ENCODE measurements at places on chromosomes 11 and 22.

GRCh38 chr11:114566276-114566675, 6.6 kb upstream of the NXPE1 start:
- no peak for DNase-seq

GRCh38 chr11:113188371-113188834, 126.0 kb upstream of the TTC12 start:
- no peak for DNase-seq

DNA sequence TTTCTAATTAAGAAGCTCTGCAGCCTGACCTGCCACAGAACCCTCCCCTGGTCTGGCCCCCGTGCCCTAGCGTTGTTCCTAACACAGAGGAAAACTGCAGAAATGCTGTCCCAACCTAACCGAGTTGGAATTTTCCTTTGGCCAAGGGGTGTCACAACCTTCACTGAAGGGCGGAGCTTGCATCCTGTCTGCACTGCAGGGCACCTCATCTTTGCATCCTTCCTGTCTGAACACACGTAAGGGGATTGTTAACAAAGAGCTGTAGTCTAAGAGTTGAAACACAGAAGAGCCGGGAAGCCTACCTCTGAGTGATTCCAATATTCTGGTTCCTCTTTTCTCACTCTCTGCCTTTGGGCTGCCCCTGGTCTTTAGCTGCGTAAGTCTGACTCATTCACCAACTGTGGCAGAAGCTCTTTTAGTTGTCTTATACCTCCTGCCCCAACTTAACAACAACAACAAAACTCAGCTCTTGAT, 1.6 kb downstream of the DIXDC1 start:
- DNase-seq, result no peak

DNA sequence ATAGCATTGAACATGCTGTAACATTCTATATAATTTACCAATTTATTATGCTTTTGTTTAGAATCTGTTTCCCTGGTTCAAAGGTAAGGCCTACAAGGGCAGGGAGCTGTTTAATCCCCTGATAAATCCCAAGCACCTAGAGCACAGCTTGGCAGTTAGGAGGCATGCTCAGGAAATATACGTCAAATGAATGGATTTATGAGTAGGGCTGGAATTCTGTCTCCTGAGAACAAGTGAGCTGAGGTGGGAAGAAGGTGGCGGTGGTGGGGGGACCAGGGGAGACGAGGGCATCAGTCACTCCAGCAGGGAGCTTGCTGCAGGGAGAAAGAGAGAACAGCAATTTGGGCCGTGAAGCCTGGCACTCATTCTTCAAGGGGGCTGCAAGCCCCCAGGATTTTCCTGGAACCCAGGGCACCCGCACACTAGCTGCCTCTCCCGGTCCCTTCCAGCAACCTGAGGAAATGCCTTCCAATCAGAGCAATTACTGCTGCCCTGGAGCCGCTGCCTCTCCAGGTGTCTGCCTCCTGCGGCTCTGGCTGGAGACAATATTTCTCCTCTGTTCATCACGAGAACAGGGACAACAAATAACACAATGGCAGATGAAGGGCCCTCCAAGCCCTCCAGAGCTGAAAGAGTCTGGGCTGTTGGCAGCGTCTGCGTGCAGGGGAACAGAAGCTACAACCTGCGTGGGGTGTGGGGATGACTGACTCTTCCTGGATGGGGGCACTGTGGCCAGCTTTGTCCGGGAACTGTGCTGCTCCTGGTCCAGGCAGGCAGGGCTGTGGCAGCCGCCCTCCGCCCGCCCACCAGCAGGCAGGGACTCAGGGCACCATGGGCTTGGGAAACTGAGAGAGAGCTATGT, 233.4 kb downstream of the ST3GAL4 start:
- DNase-seq, result no peak

- no peak for DNase-seq
Measured at GRCh38 chr22:35537232-35537631, 3.4 kb upstream of the RASD2 start.

- no peak for DNase-seq
Measured at GRCh38 chr11:65502274-65502554, 3.4 kb downstream of the MALAT1 start.

- peak; percentile 94 for DNase-seq
Measured at GRCh38 chr11:2825889-2826678, 59.5 kb downstream of the CDKN1C start.

DNA sequence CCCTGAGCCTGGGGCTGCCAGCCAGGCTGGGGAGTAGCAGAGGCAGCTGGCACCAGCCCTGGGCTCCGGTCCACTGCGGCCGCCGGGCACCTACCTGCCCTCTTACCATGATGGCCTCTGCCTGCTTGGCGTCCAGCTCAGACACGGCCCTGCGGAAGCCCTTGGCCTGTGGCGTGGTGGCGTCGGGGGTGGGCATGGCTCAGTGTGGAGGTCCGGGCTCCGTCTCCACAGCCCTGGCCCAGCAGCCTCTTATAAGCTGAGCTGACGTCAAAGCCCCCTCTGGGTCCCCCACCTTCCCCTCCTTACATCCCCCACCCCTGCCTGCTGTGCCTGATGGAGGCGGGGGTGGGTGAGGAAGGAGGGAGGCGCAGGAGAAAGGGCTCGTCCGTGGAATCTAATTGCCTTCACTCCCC, at the start of gene TH:
Gene TH (minus strand): TSS at position 225 of the 413 bp plus-strand sequence. CDS start 29 bp downstream, at position 196.
- no peak for DNase-seq

GRCh38 chr11:100512475-100512874, 174.6 kb upstream of the ARHGAP42 start:
- no peak for DNase-seq

DNA sequence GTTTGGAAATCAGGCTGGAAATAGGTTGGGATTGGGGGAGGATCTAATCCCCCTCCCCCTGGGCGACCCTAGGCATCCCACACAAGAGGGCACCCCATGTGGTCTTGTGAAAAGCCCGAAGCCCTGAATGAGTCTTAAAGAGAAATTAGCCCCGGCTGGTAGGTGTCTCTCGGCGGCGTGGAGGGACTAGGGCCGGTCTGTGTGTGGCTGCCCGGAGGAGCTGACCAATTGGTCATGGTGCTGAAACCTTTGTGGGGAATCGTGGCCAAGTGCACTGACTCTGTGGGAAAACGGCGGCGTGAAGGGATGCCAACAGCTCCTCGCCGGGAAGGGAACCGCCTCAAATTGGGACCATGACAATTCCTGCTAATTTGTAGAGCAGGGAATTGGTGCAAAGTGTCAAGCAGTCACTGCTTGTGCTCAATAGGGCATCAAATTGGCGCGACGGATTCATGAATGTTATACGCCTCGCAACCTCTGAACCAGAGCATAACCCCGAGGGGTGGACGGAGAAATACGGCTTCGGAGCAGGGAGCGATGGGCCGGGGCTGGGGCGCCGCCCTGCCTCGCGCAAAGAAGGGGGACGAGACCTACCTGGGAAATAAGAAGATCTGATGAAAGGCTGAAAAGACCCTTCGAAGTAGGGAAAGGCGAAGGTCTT, 1.5 kb downstream of the DBX1 start:
- DNase-seq, result no peak

DNA sequence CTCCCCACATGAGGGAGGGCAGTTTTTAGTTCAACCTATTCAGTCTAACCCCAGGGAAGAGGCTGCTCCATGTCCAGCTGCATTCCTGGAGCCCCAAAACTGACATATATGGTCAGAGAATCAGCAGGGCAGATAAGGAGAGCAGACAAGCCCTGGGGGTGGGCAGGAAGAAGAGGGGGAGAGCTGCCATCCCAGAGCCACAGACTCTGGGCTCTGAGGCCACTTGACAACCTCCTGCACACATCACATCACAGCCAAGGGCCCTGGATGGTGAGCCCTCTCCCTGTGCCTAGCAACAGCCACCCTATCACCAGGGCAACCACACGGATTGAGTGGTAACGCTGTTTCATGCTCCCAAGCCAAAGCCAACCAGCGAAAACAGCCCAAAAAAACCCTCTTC, 3.1 kb downstream of the ARHGAP1 start:
- no peak for DNase-seq

- DNase-seq, result peak; percentile 80
Measured at GRCh38 chr22:30906946-30907345, 61.6 kb downstream of the MORC2 start.

GRCh38 chr11:69245041-69245440, 48.9 kb upstream of the MYEOV start:
- DNase-seq, result no peak

GRCh38 chr11:35424157-35424940, 5.0 kb upstream of the SLC1A2 start:
- DNase-seq, result no peak

DNA sequence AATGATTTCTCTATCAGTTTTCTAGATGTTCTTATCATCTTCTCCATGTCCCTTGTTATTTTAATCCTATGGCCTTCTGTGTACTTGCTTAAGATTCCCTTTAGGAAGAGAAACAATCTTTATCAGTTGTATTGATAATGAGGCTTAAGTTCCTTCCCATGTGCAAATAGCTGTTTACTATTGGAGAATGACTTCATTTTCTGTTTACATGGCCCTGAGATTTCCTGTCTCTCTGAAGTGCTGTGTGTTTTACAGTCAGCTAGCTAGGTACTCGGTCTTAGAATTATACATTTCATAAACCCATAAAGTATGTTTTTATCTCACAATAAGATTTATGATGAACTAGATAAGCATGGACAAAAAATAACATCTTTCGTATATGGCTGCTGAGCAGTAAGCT, 67.5 kb upstream of the CCDC179 start:
- no peak for DNase-seq

- DNase-seq, result no peak
Measured at GRCh38 chr11:77828926-77829325, 8.0 kb downstream of the AAMDC start.

DNA sequence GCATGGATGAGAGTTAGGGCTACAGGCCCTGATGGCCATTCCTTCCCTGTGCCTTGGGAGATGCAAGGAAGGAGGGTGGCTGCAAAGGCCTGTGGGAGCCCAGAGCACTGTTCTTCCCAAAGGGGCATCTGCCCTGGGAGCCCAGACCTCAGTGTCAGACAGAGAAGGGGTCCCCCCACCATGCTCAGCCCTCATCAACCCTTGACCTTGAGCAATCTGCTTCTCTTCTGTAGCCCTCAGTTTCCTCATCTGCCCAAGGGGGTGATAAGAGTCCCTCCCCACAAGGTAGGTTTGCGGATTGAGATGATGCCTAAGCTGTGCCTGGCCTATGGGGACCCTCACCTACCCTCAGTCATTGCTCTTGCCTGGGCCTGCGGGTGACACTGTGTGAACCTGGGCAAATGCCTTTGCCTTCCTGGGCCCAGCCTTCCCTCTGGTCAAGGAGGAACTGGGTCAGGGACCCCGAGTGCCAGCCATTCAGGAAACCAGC, 47.5 kb downstream of the IGLL5 start:
- DNase-seq, result no peak

- DNase-seq, result no peak
Measured at GRCh38 chr11:70633610-70634009, 235.3 kb downstream of the CTTN start.

GRCh38 chr22:37816543-37817180, 6.5 kb upstream of the GALR3 start:
- DNase-seq, result no peak

DNA sequence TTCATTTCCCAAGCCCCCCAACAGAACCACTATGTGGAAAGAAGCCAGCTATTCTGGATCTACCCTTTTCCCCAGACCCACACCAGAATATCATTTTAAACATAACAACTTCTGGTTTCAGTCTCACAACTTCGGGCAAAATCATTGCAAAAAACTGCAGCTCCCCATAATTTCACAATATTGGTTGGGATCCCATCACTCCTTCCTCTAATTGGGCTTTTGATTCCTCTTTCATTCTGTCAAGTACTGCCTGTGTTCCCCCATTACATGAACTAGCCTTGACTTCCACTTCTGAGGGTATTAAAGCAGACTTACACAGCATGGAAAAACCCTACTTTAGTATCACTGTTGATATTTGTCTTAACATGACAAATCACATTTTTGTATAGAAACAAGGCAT, 4.1 kb upstream of the APOL3 start:
- no peak for DNase-seq

DNA sequence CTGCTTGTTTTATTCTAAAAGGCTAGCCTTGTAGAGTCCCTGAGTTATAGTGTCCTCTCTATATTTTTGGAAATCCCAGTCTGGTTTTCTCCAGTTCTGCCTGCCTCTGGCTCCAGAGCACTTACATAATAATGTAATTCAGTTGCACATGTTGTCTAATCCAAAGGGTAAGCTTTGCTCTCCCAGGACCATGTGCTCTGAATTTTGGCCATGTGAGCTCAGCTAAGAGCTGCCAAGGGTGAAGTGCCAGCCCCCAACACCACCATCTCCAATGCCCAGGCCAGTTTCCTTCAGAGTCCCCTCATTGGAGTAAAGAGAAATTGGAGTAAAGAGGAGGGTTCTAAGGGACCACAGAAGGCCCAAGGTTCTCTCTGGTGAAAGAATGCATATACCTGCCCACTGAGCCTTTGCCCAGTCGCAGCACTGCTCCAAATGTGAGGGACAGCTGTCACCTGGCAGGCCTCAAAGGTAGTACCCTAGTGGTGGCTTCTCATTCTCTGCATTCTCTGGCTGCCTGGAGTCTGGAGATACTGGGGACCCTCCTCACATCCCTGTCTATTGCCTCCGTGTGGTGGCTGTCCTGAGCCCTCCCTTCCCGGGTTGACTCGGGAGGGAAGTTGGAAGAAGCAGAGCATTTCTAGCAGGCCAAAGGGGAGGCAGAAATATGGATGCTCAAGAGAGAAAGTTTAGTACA, 4.9 kb downstream of the CRY2 start:
- DNase-seq, result no peak

DNA sequence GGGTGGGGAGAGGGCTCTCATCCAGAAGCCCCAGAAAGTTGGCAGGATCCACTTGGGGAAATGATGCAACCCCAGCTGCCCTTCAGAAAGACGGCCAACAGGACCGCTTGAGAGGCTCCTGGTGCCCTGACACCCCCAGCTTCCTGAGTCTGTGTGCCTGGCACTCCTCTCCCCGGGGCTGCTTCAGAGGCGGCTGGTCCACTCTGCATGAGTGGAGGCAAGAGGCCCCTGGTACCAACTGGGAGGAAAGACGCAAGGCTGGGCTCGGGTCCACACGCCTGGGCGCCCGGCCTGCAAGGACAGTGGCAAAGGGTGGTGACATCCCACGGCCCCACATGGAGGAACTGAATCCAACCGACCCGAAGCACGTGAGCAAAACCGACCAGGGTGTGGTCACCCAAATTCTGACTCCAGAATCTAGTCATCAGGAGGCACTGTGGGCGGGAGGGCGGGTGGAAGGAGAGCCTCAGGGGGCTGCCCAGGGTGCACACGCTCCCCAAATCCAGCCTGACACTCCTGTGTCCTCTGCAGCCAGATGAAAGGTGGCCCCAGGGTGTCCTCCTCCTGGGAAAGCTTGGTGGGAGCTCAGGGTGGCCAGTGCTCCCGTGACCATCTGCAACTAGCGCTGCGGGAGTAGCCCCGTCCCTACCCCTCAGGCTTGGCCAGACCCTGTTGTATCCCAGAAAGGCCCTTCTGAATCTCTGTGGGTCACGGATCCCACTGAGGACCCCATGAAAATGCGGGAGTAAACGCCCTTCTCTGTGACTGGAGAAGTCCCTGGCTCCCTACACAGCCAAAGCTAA, 3.7 kb downstream of the RNH1 start:
- no peak for DNase-seq

- DNase-seq, result no peak
Measured at GRCh38 chr11:86149792-86150191, 80.9 kb upstream of the PICALM start.

GRCh38 chr11:44475114-44475686, 90.3 kb upstream of the CD82 start:
- no peak for DNase-seq
